Spleen (tissue), 13 donors: ENCODE measurements at places on chromosomes 4 and X. TPM values are rescaled to one million over a fixed set of nuclear protein-coding genes. Genes with fewer than 3 reads are reported as not detected.
A peak's percentile ranks its signal among the peaks of the same experiment; 100 is the strongest.

Gene TLR2
- polyA plus RNA-seq = 9.5 TPM

Gene BGN
- polyA plus RNA-seq = 37.1 TPM

Gene NR3C2
- polyA plus RNA-seq = 1.3 TPM

Gene PRSS12
- polyA plus RNA-seq = 0.12 TPM

Gene COL4A5
- 2.4 TPM for polyA plus RNA-seq

Gene UBA1
- polyA plus RNA-seq = 92.8 TPM

Gene SPANXC
- not detected for polyA plus RNA-seq

Gene HERC5
- polyA plus RNA-seq = 8.9 TPM

- no peak for DNase-seq
Measured at GRCh38 chr4:13985837-13986236, 358.3 kb upstream of the BOD1L1 start.

DNA sequence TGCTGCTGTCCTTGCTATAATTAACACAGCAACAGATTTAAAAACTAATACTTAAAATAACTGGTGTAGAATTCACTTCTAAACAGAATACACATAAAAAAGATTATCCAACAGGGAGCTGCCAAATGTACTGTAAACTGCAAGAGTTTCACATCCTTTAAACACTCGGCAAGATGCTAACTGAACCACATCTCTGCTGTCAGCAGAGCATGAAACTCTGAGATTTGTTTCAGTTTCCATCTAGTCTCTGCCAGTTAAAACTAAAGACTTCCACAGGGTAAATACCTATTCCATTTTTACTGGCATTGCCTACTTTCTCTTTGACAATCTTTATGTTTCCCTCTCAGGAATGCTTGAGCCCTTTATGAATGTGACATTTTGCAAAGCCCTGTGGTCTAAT lies 127.7 kb downstream of the SLC7A11 start:
- DNase-seq = no peak

GRCh38 chr4:6692806-6693205 lies 872 bp upstream of the S100P start:
- DNase-seq = no peak

DNA sequence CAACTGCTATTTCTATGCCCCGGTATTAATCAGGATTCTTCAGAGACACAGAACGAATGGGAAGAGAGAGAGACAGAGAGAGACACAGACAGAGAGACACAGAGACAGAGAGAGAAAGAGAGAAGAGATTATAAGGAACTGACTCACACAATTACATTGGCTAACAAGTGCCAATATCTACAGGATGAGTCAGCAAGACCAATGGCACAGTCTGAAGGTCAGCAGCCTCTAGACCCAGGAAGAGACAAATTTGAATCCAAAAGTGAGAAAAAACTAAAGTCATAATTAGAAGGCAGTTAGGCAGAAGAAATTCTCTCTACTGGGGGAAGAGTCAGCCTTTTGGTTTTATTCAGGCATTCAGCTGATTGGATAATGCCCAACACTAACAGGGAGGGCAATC lies 187.3 kb downstream of the MAB21L2 start:
- DNase-seq = no peak

DNA sequence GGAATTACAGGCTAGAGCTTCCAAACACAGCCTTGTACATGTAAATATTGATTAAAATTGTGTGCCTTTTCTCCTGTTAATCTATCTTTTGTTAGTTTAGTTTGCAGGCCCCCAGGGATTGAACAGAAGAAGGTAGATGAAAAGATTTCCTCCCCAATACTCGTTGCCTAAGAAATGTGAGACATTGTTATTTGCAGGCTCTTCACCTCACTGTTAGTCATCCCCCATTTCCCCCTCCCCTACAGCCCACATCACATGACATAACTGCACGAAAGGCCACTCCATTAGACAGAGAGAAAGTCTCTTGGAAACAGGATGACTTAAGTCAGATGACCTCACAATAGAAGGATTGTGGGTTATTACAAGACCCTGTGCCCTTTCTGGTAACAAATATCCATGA lies 13.3 kb upstream of the MID1 start:
- no peak for DNase-seq

DNA sequence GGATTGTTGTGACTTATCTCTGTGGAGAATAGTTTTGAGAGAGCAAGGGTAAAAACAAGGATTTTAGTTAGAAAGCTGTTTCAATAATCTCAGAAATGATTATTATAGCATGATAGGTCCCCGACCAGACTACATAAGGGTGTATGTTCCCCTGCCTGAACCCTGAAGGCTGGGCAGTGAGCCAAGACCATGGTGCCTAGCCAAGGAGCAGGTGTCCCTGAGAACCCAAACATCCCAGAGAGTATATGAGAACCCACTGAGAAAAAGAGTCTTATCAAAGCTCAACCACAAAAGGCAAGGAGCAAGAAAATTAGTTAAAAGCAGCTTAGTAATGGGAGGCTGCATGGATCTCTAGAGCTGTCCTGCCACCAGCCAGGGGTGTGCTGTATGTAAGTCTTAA lies 94.9 kb upstream of the UNC5C start:
- DNase-seq = no peak

DNA sequence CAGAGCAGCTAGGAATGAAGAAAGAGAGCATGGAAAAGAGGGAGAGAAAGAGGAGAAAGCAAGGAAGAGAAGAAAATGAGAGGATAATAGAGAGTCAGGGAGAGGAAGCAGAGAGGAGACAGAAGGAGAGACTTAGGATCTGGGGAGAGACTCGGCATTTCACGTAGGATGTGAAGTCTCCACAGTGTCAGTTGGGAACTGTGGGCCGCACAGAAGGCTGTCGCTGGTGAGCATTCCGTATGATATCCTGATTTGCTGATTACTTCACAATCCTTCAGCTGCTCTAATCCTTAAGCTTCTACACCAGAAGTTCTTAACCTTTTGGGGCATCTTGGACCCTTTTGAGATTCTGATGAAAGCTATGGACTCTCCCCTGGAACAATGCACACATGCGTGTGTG lies 14.0 kb downstream of the NLGN3 start:
- DNase-seq = no peak

- no peak for DNase-seq
Measured at GRCh38 chrX:112108145-112108544, 25.6 kb upstream of the TRPC5 start.

GRCh38 chrX:96246436-96246835 lies 438.2 kb upstream of the DIAPH2 start:
- no peak for DNase-seq

- no peak for DNase-seq
Measured at GRCh38 chrX:105608745-105609144, 213.6 kb upstream of the NRK start.

GRCh38 chrX:20743046-20743445 lies 476.3 kb upstream of the RPS6KA3 start:
- DNase-seq = no peak

GRCh38 chr4:150827226-150827625 lies 187.9 kb downstream of the LRBA start:
- DNase-seq = no peak

DNA sequence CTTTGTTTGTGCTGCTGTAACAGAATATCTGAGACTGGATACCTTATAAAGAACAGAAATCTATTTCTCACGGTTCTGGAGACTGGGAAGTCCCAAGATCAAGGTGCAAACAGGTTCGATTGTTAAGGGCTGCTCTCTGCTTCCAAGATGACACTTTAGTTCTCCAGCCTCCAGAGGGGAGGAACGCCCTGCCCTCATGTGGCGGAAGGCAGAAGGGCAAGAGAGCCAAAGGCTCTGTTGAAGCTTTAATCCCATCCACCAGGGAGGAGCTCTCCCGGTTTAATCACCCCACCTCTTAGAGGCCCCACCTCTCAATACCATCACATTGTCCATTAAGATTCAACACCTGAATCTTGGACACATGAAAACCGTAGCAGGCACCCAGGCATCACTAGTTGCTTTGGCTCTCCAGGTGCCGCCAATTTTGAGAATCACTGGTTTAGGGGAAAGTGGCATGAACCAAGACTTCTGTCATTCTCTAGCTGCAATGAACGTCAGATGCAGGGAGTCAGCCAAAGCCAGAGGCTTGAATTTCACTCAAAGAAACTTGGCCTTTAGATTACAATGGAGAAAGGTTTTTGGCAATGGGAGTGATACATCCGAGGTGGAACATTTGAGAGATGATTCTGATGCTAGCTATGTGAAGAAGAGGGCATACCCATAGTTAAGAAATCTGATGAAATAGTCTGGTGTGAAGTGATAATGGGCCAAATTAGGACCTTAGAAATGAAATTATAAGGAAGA lies 15.7 kb downstream of the FHL1 start:
- DNase-seq = no peak

DNA sequence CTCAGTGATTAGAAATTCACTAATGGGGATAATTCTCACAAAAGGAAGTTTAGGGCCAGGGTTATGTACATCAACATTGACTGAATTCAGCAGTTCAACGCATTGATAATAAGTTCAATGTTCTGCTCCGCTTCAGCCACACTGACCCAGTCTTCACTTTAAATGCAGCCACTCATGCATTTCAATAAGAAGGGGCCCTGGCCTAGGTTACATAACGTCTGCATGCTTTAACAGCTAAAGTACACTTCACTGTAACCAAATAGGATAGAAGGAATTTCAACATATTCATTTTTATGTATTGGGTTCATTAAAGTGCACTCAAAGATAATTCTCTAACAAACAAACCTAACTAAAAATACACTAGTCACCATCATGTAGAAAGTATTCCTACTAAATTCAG lies 12.8 kb upstream of the TSPAN7 start:
- DNase-seq = no peak

DNA sequence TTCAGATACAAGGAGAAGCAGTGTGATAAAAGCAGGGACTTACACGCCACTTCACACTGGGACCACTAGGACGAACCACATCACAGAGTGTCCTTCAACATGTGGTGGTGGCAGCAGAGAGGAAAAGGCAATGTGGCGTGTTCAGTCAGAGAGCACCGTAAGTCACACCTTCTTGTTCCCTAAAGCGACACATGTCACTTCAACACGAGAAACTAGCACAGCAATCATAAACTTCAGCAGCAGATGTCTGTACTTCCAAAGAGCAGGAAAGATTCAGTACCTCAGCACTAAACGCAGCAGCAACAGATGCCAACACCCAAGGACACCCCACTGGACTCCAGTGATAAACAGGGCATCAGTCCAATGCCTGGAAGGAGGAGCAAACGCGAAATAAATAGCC lies 96.7 kb downstream of the AREG start:
- no peak for DNase-seq

DNA sequence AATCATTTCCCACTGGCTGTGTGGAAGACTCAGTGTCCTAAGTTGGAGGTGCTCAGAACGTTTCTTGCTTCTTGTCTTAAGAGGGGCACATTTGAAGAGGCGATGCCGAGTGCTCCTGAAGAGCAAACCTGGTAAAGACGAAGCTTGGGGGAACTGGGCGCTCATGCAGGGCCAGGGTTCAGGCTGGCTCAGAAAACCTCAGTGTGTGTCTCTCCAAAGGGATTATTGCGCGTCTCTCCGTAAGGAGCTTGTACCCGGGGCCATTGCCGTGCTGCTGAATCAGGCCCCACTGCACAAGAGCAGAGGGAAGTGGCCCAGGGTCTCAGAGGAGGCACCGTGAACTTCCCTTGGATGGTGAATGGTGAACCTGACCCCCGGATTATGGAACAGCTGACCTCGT lies 44.4 kb downstream of the PSAPL1 start:
- DNase-seq = peak; percentile 53

GRCh38 chrX:32084757-32085156 lies 1012.9 kb upstream of the FTHL17 start:
- DNase-seq = no peak

DNA sequence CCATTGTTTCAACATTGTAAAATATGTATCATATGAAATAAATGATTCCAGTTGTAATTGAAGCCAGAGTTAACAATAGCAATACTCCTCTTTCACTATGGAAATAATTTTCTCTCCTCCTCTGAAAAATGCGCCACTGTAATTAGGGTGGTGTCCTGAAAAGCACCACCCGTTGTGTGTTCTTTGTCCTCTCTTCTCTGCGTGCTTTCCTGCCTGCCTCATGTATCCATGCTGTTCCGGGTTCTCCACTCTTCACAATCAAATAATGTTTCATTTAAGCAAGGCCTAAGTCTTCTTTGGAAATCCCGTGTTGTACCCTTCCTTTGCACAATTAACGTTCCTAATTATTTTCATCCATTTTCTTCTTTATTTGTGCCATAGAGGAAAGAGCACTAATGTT lies 293.3 kb downstream of the ADGRL3 start:
- DNase-seq = no peak

GRCh38 chrX:72050011-72050410 lies 81.7 kb downstream of the RTL5 start:
- no peak for DNase-seq

DNA sequence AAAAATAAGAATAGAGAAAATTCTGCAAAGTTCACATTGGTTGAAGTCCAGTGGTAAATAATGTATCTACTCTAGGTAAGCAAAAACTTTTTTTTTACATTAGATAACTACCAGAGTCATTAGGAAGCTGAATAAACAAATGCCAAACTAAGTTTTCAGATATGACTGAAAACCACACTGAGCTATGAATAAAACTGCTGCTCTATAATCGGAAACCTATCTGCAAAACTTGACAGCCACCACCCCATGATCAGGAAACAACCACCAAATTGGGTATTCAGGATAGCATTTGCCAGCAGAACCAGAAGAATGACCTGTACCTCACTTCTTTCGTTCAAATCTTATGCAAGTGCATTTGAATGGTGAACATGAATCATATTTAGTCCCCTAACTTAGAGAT lies 173.0 kb upstream of the TET2 start:
- DNase-seq = no peak

DNA sequence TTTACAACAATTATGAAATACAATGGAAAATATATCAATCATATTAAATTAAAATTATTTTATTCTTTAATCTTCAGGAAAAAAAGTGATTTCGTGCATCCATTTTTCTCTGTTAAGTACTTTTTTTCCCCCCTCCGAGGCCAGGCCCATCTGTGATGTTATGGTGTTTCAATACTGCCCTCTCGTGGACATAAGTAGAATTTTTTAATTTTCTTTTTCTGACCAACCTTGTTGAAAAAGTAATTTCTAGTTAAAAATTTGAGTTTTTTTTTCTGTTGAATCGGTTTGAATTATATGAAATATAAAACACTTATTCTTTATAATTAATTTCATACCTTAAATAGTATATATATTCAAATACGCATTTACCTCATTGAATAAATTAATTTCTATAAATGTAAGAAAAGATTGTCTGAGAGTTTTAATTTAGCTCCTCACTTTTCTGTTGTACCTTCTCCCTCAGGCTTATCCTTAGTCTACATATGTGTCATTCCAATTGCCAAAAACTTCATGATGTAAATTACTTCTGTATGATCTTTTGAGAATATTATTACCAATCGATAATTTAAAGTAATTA lies 175.8 kb upstream of the TECRL start:
- DNase-seq = no peak

- DNase-seq = no peak
Measured at GRCh38 chr4:173046818-173047217, 121.8 kb upstream of the GALNT7 start.

GRCh38 chrX:120016068-120016441 lies 61.4 kb downstream of the RHOXF2B start:
- DNase-seq = no peak
